ENCODE measurements at places on chromosomes 11 and 22. TPM values are rescaled to one million over a fixed set of nuclear protein-coding genes. Genes with fewer than 3 reads are reported as not detected.

CTSC gene
- 33.1 TPM for total RNA-seq

IGSF22 gene
- total RNA-seq = 0.15 TPM

GLYAT gene
- total RNA-seq = not detected

RTN4R gene
- 14.3 TPM for total RNA-seq

PKDREJ gene
- total RNA-seq = not detected

GSTP1 gene
- total RNA-seq = 1,871 TPM

MS4A12 gene
- not detected for total RNA-seq

TTC38 gene
- 44.7 TPM for total RNA-seq

DNA sequence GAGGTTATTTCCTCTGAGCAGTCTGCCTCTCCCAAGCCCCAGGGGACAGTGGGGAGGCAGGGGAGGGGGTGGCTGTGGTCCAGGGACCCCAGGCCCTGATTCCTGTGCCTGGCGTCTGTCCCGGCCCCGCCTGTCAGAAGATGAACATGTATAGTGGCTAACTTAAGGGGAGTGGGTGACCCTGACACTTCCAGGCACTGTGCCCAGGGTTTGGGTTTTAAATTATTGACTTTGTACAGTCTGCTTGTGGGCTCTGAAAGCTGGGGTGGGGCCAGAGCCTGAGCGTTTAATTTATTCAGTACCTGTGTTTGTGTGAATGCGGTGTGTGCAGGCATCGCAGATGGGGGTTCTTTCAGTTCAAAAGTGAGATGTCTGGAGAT, 3.1 kb downstream of the PIM3 start:
- DNase-seq = peak; percentile 87

- no peak for DNase-seq
These were observed 1.5 kb downstream of the FHIP1B start for GRCh38 chr11:6232899-6233298.

GRCh38 chr22:35921777-35922176, 106.8 kb downstream of the RBFOX2 start:
- no peak for DNase-seq

GRCh38 chr22:19357270-19358105, 66.0 kb upstream of the CLTCL1 start:
- DNase-seq = no peak

DNA sequence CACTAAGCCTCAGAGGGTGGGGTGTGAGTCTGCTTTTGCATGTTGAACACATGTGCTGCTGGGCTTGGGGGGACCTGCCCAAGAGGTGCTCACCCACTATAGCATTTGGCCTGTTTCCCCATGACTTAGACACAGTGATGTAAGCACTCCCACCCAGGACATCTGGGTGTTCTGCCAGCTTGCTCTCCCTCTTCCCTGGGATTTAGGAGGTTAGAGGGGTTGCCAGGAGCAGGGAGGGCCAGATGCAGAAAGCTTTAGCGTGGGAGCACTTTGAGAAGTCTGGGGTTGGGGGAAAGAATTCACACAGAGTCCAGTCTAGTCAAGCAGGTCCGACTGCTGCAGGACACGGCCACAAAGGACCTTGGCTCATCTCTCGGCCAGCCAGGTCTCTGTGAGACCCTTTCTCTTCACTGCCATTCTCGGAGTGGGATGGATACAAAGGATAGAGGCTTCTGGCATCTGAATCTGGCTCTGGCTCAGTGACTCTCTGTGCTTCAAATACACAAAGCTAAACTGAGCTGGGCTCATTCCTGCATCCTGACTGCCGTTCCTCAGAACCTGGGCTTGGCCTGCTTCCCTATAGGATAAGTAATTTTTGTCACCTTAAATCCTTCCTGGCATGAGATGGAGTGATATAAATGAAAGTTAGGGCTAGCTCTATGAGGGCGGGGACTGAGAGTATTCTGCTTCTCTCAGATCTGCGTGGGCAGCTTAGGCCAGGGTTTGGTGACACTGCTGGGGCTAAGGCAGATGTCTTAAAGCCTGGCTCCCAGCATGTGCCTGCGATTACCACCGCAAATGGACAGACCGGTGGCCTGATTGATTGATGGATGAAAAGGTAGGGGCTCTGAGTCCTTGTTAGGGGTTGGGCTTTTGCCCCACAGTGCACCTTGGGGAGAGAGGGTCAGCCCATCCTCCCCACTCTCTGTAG, 14.5 kb downstream of the USP2 start:
- DNase-seq = no peak

DNA sequence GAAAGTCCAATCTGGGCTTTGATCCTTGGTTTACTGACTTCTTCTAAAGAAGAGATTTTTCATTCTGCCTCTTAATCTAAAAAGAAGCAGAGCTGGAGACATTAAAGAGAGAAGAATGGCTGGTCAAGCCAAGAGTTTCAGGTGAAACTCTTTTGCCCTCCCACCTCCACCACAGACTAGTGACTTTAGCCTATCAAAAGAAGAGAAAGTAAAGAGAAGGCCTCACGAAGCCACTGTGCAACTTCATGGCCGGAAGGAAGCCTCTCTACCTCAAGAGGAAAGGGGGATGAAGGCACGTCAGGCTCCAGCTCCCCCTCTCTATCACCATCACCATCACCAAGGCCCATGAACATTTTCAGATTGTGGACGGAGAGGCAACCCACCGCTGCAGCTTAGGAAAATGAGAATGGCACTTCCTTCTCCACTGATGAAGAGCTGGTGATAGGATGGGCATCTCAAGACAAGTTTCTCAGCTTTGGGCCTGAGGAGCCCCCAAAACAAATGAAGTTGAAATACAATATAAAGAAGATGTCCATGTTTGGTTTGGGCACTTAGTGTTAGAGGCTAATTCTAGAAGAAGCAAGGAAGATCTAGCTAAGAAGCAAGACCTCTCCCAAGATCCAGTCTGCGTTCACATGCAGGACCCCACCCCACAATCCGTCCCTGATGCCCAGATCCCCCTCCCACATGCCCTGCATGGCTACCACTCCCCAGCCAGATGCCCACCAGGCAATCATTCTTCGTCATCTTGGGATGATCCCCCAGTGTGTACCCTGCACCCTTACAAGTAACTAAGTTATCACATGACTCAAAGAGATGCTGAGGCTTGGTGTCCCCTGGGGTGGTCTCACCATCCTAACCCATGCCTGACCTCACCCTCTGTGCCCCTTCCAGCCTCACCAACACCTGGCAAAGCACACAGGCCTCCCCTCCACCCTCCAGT, 52.6 kb downstream of the IGSF9B start:
- no peak for DNase-seq

DNA sequence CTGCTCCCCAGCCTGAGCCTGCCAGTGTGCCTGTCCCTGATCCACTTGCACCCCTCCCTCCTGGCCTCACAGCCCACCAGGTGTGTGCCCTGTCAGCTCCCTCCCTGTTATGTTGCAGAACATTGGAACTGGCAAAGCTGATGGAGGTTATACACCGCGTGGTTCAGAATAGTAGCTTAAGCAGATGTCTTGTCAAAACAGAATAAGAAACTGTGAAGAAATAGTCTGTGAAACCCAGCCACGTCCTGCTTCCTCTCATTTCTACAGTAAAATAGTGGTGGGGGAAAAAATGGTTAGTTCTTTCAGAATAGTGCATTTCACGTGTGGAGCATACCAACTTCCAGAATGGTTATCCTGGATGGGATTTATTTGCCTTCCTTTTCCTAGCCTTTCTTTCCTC, 161.2 kb upstream of the NAV2 start:
- no peak for DNase-seq

- no peak for DNase-seq
These were observed 32.5 kb downstream of the MPPED2 start for GRCh38 chr11:30553521-30554110.

DNA sequence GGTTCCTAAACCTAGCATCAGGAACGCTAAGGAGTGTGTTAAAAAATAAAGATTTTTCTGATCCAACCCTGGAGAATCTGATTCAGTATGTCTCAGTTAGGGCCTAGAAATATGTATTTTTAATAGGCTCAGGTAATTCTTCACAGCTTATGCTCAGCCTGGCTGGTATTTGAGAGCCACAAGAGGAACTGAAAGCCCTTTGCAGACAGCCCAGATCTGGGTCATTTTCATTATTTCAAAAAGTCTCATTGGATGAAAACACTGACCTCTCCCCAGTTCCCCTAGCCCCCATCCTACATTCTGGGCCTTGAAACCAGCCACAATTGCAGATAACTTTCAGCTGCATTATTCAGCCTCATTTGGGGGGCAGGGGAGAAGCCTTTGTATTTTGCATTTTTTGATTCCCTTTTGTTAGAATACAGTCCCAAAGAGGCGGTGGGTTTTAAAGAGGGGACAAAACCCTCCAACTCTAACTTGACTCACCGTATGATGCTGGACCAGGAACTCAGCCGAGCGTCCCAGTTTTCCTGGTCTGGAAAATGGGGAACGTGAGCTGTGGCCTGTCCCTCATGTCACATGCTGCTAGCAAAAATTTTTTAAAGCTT, 66.0 kb upstream of the LARGE1 start:
- DNase-seq = no peak

- no peak for DNase-seq
These were observed 18.1 kb downstream of the SMARCB1 start for GRCh38 chr22:23804781-23805291.

GRCh38 chr22:46262449-46263215, 511 bp downstream of the PKDREJ start:
- peak; percentile 91 for DNase-seq

DNA sequence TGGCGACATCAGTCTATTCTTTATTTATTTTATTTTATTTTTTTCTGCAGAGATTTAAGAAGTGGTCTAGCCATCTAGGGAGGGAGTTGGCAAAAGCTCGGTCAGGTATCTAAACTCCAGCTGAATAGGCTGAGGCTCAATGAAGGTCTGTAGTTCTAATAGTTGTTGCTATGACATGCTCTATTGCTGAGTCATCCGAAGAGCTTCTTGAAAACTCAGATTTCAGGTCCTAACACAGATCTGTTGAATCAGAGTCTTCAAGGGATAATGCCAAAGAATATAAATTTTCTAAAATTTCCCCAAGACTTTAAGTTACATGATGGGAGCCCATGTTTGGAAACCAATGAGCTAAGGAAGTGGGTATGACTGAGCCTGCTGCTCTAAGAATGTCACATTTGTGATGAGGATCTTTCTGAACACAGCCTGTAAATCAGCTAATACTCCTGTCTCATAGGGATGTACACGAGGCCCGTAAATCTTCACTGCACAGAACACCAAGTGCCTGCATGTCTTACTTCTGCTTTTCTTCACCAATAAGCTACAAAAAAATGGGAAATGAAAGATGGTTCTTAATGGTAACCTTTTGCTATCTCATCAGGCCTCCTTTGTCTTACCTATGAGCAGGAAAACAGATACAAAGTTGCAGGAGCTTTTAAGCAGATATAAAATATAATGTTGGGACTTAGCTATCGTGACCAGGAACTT, 901.4 kb upstream of the API5 start:
- DNase-seq = no peak
